ENCODE measurements at places on chromosomes 12 and 14. TPM values are rescaled to one million over a fixed set of nuclear protein-coding genes. Genes with fewer than 3 reads are reported as not detected.

DNA sequence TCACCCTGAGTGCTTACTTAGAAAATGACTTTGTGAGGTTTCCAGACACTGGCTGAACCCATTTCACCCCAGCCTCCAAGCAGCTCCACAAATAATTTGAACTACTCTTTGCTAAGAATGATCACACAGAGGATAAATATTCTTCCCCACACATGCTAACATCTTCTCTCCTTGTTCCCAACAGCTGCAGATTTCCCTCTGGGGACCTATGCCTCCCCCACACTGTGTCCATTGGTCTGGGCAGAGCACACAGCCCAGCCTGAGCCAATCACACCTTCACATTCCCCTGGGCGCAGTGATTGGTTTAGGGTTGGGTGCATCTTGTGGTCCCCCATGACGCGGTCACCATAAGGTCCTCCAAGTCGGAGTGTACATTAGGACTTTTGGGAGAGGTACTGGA is 6.9 kb downstream of the SDR9C7 start:
- DNase-seq, result no peak

DNA sequence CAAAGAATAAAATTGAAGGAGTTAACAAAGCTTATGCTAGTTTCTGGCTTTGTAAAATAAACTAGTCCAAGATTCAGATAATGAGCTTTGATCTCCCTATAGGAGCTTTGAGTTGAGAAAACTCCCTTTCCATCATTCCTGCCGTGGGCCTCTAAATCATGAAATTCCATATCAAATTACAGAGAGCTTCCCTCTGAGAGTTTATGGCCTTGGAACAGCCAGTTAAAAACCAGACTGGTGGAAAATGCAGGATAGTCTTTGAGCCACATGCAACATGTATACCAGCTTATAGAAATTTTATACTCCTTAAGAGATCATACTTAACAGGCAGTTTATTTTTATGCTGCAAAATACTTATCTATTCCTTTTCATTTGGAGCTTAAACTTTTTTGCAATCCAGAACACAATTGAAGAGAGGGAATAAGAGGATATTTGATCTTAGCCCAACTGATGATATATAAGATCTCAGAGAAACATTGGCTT is 175.8 kb upstream of the ATP2B1 start:
- DNase-seq, result no peak

Gene PPP4R4
- 1.4 TPM for total RNA-seq

DNA sequence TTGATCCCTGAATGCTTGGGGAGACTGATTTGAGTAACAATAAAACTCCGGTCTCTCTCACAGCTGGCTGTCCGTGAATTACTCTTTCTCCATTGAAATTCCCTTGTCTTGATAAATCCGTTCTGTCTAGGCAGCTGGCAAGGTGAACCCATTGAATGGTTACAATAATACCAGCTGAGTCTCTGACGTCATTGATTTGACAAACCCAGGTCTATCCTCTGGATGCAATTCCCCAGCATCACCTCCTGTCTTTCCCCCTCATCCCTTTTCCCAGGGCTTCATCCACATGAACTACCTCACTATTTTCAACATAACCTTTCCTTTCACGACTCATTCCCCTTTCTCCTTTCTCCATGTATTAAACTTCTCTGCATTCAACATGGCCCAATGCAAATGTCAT is 98.7 kb upstream of the TMEM132C start:
- DNase-seq, result no peak
